ENCODE measurements at places on chromosomes 7 and 10. TPM values are rescaled to one million over a fixed set of nuclear protein-coding genes. Genes with fewer than 3 reads are reported as not detected.

CTBP2 gene
- polyA plus RNA-seq, result 100 TPM

HOXA6 gene
- 45.1 TPM for polyA plus RNA-seq

ASIC3 gene
- polyA plus RNA-seq, result 3.2 TPM

AKAP9 gene
- polyA plus RNA-seq, result 88.3 TPM

SPDYE2 gene
- polyA plus RNA-seq, result 16.6 TPM

NUTM2E gene
- polyA plus RNA-seq, result 1.2 TPM

SH2D4B gene
- polyA plus RNA-seq, result 0.20 TPM

Measured in renal pelvis (tissue), 12 donors.